ENCODE measurements at places on chromosomes 3 and 15. TPM values are rescaled to one million over a fixed set of nuclear protein-coding genes. Genes with fewer than 3 reads are reported as not detected.

The LRRIQ4 gene
- not detected for total RNA-seq

The CCR2 gene
- not detected for total RNA-seq

The CTSH gene
- total RNA-seq, result 281 TPM

The ITIH4 gene
- total RNA-seq, result 0.21 TPM

The TICRR gene
- total RNA-seq, result 3.7 TPM

The PPM1L gene
- total RNA-seq, result 1.0 TPM

The PLS1 gene
- total RNA-seq, result 10.5 TPM

The CADPS gene
- total RNA-seq, result not detected

The MAP1A gene
- total RNA-seq, result 0.87 TPM

The STAB1 gene
- total RNA-seq, result not detected

The DGKG gene
- 4.7 TPM for total RNA-seq

The MUC20 gene
- not detected for total RNA-seq

The CDHR4 gene
- not detected for total RNA-seq

The SPPL2A gene
- 140 TPM for total RNA-seq

The HEXA gene
- total RNA-seq, result 143 TPM

The MME gene
- 19.5 TPM for total RNA-seq

The DUOX2 gene
- 0.03 TPM for total RNA-seq

The ANKDD1A gene
- 1.7 TPM for total RNA-seq

The RAB43 gene
- total RNA-seq, result 13.9 TPM

The SSUH2 gene
- total RNA-seq, result not detected

The ILDR1 gene
- total RNA-seq, result not detected

The TP63 gene
- total RNA-seq, result not detected

The LINGO1 gene
- total RNA-seq, result 0.90 TPM

The MUSTN1 gene
- 0.43 TPM for total RNA-seq

The CFAP44 gene
- total RNA-seq, result 2.9 TPM

The MEX3B gene
- total RNA-seq, result 1.1 TPM

The THSD4 gene
- total RNA-seq, result 0.50 TPM

The TF gene
- total RNA-seq, result 0.59 TPM

The SMCO1 gene
- not detected for total RNA-seq

The TLR9 gene
- not detected for total RNA-seq

The ACTC1 gene
- total RNA-seq, result not detected

The HEG1 gene
- total RNA-seq, result 7.7 TPM

The FETUB gene
- not detected for total RNA-seq

The ATP8B4 gene
- 1.2 TPM for total RNA-seq

The CD200 gene
- 1.9 TPM for total RNA-seq

The CCR9 gene
- not detected for total RNA-seq

The LRRC15 gene
- not detected for total RNA-seq

The SLC27A2 gene
- total RNA-seq, result 0.34 TPM

The TSEN2 gene
- total RNA-seq, result 28.6 TPM

The ERC2 gene
- 0.96 TPM for total RNA-seq

The PTH1R gene
- not detected for total RNA-seq

The ZNF860 gene
- 3.9 TPM for total RNA-seq

The GATM gene
- 0.85 TPM for total RNA-seq

The TMEM212 gene
- not detected for total RNA-seq

The AHSG gene
- not detected for total RNA-seq

The APBA2 gene
- total RNA-seq, result 24.6 TPM

The ZNF80 gene
- 0.11 TPM for total RNA-seq

The NKIRAS1 gene
- 15.1 TPM for total RNA-seq

The HDGFL3 gene
- total RNA-seq, result 35.7 TPM

The SCG5 gene
- total RNA-seq, result 1.3 TPM

The PTX3 gene
- total RNA-seq, result not detected

Measured in SK-MEL-5 (cell line).